ENCODE measurements at places on chromosomes 2 and 18.

GRCh38 chr2:231666171-231667095 lies 41.9 kb upstream of the PTMA start:
- no peak for DNase-seq

DNA sequence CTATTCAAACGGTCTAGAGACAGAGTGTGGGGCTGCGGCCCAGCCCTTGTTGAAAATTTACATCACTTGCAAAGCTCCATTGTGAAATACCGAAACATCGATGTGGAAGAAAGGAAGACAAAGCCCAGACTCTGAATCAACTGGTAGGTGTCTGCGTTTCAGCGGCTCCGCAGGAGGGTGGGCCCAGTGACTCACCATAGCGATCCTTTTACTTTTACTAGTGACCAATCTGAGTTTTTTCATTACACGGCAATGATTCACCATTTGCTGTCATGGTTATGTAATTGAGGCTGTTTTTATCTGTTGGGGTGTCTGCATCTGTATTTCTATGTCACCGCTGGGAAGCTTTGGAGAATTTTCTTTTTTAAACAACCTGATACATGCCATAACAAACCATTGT lies 66.6 kb upstream of the ODC1 start:
- DNase-seq: no peak

- DNase-seq: no peak
Observed at GRCh38 chr2:239152916-239153305, 247.9 kb downstream of the HDAC4 start.

GRCh38 chr2:234992196-234992595 lies 40.4 kb downstream of the SH3BP4 start:
- no peak for DNase-seq

- no peak for DNase-seq
Observed at GRCh38 chr2:188811522-188811921, 162.7 kb upstream of the COL3A1 start.

GRCh38 chr2:238710032-238710735 lies 137.7 kb upstream of the TWIST2 start:
- DNase-seq: no peak

- DNase-seq: no peak
Observed at GRCh38 chr2:54468673-54469072, 12.5 kb downstream of the SPTBN1 start.

GRCh38 chr2:165114346-165114939 lies 89.4 kb downstream of the SCN3A start:
- DNase-seq: no peak

GRCh38 chr2:236871500-236872001 lies 214.1 kb upstream of the COPS8 start:
- DNase-seq: no peak

- no peak for DNase-seq
Observed at GRCh38 chr2:105409717-105410116, 10.9 kb upstream of the FHL2 start.

DNA sequence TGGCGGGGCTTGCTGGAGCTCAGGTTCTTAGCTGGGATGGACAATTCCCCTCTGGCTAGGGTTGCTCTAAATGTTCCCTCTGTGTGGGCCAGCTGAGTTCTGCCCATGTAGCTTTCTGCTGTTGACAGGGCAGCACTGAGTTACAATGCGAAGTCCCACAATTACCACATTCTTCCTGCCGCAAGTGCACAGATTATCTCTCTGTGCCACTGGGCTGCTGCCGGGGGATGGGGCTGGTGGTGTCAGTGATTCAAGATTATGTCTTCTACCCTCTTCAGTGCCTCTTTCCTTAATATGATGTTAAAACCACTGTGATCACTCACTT lies 708.1 kb downstream of the SLC4A3 start:
- no peak for DNase-seq

DNA sequence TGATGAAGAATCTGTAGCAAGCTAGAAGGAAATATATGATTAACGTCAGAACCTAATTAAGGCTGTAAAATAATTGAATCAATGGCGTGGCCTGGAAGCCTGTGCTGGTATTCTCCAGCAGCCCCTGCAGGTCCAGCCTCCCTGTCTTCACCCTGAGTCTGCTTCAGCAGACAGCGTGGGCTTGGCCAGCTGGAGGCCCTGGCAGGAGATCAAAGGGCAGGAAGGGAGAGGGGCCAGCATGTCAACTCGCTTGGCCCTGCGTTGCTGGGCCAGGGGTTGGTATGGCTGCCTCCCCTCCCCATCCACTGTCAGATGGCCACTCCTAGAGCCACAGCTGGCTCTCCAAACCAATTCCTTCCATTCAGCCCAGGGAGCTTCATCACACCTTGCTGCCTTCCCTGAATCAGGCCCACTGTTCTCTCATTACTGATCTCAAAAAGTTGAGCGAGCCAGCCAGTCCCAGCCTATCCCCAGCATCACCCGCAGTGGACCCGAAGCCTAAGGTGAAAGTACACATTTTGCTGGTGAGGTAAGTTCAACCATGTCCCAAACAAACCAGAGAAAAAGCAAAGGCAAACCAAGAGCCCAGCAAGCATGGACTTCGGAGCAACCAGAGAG lies 228.4 kb upstream of the AGAP1 start:
- DNase-seq: no peak

DNA sequence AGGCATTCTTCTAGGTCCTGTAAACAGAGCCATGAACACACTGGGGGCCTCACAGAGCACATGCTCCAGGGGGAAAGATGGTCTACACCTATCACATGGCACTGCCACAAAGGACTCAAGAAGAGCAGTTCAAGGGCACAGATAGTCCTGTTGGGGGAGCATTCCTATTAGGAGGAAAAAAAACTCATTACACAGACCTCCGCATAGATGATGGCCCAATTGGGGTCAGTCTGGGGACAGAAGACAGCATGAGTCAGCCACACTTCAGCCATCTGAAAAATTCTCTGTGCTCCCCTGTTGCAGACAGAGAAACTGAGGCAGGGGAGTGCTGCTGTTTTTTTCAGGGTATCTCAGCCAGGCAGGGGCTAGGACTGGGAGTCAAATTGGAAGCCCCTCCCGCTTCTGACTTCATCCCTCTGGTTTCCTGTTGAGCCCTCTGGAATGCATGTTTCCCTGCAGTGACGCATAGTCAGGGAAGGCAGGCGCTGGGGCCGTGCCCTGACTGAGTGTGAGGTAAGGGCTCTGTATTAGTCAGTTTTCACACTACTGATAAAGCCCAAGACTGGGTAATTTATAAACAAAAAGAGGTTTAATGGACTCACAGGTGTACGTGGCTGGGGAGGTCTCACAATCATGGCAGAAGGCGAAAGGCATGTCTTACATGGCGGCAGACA lies 67.9 kb downstream of the RHOB start:
- DNase-seq: no peak

GRCh38 chr2:172053486-172053885 lies 31.8 kb upstream of the DLX1 start:
- no peak for DNase-seq

DNA sequence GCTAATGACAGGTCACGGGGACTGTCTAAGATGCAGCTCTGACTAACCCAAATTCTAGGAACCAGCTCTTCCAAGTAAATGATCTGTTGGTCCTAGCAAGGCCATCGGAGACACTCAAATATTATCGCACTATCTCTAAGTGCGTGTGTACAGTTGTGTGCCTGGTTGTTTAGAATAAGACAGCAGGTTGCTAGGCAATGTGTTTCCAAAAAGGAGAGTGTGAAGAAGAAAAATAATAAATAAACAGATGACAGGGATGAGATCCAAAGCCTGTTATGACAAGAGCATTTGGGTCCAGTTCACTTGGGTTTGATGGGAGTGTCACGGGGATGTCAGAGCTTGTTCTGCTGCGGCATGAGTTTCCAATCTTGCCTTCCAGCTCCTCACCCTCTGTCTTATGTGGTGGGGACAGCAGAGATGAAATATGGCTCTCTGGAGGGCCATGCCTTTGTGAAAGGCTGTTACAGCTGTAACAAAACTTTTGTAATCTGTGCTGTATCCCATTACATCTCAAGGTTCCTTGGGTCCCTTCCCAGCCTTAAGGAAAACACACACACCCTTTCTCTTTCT lies 127.5 kb upstream of the TNP1 start:
- no peak for DNase-seq

- DNase-seq: no peak
Observed at GRCh38 chr2:11396467-11397445, 52.3 kb upstream of the ROCK2 start.

- no peak for DNase-seq
Observed at GRCh38 chr2:237772513-237772912, 26.1 kb upstream of the RBM44 start.

GRCh38 chr18:3383381-3383915 lies 66.5 kb upstream of the TGIF1 start:
- no peak for DNase-seq

DNA sequence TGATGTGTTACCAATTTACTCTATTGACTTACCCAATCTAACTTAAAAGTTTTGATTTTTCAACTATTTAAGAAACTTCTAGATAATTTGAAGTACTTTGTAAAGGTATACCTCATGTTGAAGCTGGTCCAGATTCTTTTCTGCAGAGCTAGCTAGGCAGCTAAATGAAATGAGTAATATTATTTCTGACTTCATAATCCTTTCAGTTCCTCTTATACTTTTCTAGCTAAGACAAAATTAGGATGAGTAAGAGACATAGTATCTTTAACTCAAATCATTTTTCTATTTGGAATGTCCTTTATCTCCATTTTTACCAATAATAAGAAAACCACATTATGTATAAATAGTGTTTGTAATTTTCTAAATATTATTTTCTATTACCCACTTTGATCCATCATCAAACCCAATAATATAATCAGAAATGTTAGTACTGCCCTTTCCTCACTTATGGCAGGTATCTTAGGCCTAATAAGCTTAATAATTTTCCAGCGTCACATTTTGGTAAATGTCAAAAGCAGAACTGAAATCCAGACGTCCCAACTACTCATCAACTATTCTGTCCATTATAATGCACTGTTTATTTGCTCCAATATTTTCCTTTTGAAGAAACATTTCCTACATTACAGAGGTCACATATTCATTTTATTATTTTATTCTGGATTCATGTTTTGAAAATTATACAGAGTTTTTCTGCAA lies 456.6 kb downstream of the THSD7B start:
- DNase-seq: no peak

- DNase-seq: peak; percentile 46
Observed at GRCh38 chr2:144330951-144331673, 188.8 kb downstream of the ZEB2 start.

DNA sequence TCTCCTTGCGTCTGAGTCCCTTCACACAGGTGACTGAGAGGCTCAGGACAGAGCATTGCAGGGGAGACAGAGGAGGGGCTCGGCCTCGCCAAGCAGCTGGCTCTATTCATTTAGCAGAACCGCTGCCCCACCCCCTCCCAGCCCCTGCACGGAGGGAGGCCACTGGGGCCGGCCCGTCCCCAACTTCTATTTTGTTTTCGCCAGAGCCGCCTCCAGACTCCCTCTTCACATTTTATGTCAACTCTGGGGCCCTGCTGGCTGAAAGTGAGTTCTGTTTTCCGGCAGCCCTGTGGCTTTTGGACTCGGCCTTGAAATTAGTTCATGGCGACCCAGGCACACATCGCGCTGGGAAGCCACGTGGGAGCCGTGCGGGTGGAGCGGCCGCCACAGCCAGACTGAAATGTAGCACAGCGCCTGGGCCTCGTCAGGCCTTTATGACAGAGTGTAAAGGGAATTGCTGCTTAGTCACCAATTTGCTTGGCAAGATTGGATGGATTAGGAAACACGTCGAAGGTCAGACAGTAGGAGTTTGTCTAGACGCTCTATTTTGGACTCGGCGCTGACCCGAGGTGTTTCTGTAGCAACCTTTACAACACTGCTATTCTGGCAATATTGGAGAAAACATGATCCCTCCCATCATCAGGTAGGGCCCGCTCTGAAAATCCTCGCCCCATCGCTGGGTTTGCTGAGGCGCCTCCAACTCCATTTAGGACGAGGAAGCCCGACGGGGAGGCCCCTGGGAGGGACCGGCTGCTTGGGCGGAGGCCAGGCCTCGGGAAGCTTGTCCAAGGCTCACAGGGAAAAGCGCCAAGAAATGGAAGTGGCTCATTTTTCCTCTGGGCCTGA lies 90.7 kb upstream of the CTDP1 start:
- DNase-seq: no peak

DNA sequence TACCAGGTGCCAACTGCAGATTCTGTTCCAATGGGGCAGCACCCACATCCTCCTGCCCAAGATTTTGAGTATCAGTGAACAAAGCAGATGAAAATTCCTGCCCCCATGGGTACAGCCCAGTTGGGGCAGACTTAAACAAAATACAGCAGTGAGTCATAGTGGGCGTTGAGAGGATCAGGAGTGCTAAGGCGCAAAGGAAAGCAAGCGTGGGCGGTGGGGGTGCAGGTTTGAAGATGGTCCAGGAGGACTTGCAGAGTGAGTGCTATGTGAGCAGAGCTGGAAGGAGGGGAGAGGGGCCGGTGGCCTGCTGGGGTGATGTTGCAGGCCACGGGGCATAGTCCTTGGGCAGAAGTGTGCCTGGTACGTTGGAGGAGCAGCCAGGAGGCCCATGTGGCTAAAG lies 24.7 kb downstream of the STEAP3 start:
- no peak for DNase-seq

DNA sequence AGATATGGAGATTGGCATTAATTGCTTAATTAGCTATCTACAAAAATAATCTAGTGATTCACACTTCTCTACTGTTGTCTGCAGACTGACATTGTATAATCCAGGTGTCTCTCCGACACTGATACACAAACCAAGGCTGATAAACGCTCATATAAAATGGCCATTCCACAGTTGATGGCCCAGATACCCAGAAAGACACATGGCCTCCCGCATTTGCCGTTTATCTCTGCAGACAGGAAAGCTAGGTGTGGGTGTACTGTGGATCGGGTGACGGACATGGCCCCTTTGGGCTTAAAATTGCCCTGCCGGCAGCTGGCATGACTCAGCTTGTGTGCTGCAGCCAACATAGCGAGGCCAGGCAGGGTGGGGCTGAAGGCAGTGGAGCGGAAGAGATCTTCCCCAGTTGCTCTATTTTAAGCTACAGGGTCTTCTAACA lies 18.5 kb downstream of the PMAIP1 start:
- peak; percentile 58 for DNase-seq

DNA sequence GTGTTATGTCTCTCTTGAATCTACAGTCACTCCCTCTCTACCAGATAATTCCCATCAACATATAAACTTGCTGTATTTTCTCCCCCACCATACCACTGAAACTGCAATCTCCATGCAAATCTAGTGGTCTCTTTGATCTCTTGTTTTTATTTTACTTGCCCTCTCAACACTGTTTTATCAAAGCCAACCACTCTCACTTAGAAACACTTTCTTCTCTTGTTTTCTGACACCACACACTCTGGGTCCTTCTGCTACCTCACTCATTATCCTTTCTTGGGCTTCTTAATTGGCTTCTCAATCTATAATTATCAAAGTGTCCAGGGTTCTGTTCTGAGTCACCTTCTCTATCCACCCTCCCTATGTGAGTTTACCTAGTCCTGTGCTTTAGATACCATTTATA lies 2.0 kb upstream of the MCFD2 start:
- DNase-seq: peak; percentile 34

GRCh38 chr2:231530099-231531011 lies at the start of gene NMUR1:
TSS of gene NMUR1 (minus strand) at chr2:231530445. CDS start at chr2:231530361, 84 bp downstream.
- DNase-seq: peak; percentile 75

GRCh38 chr2:25879133-25879730 lies 945 bp upstream of the ASXL2 start:
- DNase-seq: peak; percentile 2
